ENCODE measurements at places on chromosomes 2 and 18. TPM values are rescaled to one million over a fixed set of nuclear protein-coding genes. Genes with fewer than 3 reads are reported as not detected.

IWS1 gene
- total RNA-seq = 66.2 TPM

ITPRIPL1 gene
- 16.3 TPM for total RNA-seq

CHRNA1 gene
- not detected for total RNA-seq

TUBA3E gene
- 0.13 TPM for total RNA-seq

NYAP2 gene
- not detected for total RNA-seq

FEV gene
- total RNA-seq = not detected

ASB18 gene
- total RNA-seq = not detected

POMC gene
- 1.6 TPM for total RNA-seq

DSG2 gene
- total RNA-seq = 107 TPM

HYCC2 gene
- total RNA-seq = 13.7 TPM

SH3RF3 gene
- 0.46 TPM for total RNA-seq

MYO7B gene
- not detected for total RNA-seq

DUSP2 gene
- total RNA-seq = 13.5 TPM

DNA sequence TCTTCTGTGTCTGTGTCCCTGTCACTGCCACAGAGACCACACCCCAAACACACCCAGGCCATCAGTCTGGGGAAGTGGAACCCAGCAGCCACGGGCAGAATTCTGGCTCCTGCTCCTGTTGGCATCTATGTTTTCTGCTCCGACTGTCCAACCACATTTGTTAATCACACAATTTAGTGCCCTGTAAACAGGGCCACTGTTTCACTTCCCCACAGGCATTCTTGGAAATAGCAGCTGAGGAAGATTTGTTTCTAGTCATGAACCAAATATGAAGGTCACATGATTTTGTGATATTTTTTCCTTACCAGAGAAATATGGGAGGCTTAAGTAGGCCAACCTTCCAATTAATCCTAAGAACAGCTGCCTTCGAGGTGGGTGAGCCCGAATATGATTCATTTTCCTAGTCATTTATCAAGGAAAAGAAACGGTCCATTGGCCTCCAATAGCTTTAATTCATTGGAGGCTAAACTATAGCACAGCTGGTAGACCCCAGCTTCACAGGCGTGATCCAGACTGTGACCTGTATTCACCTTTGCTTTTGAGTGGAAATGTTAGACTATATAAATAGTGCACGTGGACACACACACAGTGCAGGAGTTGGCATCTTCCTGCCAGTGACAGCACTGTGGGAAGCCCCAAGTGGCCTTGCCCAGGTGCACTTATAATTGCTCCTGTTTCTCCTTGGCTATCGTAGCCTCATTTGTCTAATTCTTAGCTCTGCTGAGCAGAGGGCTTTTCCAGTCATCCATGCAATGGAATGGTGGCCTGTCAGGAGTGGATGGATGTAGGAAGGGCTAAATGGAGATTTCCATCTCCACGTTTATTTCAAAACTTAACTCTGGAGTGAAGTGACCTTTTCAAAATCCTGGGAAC lies 267.9 kb downstream of the LPIN1 start:
- H3K27me3 ChIP-seq = no peaks in the 10 kb centered on the region
- no peak overlapping the region for H3K27ac ChIP-seq
- no peak overlapping the region for H3K4me3 ChIP-seq
- H3K4me1 ChIP-seq = no peaks in the 10 kb centered on the region

DNA sequence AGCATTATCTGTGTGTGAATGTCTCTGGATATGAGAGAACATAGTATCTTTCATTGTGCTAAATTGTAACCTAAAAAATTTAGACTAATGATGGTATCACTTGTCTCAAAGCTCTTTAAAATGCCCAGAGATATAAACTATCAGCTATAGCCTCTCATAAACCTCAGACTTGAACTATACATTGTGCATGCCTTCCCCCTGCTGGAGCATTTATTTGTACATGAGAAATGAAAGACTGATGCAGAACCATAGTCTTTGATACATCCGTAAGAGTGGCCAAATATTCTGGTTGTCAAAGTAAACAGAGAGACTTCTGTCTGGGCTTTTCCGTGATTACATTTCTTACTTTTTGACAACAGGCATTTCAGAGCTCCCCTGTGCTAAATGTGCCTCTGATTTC lies 71.9 kb upstream of the CCDC68 start:
- no peak for DNase-seq
- no peak overlapping the region for H3K4me3 ChIP-seq
- H3K4me1 ChIP-seq = no peaks in the 10 kb centered on the region

- DNase-seq = no peak
- no peak overlapping the region for H3K4me3 ChIP-seq
- H3K27me3 ChIP-seq = no peaks in the 10 kb centered on the region
- H3K36me3 ChIP-seq = no peaks in the 10 kb centered on the region
Observed at GRCh38 chr2:78699696-78700095, 325.8 kb upstream of the REG3G start.

DNA sequence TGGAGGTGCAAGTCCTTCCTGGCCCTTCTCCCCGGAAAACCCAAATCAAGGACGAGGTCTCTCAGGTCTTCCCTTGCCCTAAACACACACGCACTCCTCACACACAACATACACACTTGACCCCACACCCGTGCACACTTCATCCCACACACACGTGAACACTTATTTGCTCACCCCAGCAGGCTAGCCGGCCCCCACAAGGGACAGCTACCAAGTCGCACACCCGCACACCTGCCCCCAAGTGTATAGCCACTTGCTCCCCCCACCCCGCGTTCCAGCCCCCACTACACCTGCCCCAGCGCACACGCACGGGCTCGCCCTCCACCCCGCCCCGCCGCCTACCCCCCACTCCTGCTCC lies 359 bp downstream of the TGFBRAP1 start:
- DNase-seq = no peak
- H3K27ac ChIP-seq = no peak overlapping the region
- H3K4me3 ChIP-seq = peak overlapping the region; percentile 89
- H3K36me3 ChIP-seq = peaks cover 3% of the 10 kb centered on the region
- H3K27me3 ChIP-seq = no peaks in the 10 kb centered on the region

GRCh38 chr2:18073601-18074000 lies 195.1 kb downstream of the KCNS3 start:
- no peak overlapping the region for H3K4me3 ChIP-seq
- H3K27me3 ChIP-seq = no peaks in the 10 kb centered on the region
- no peak overlapping the region for H3K27ac ChIP-seq
- no peaks in the 10 kb centered on the region for H3K36me3 ChIP-seq
- DNase-seq = no peak

- DNase-seq = no peak
- no peaks in the 10 kb centered on the region for H3K27me3 ChIP-seq
- no peaks in the 10 kb centered on the region for H3K36me3 ChIP-seq
- no peak overlapping the region for H3K4me3 ChIP-seq
- no peaks in the 10 kb centered on the region for H3K4me1 ChIP-seq
Observed at GRCh38 chr2:8622924-8623465, 58.9 kb upstream of the ID2 start.

DNA sequence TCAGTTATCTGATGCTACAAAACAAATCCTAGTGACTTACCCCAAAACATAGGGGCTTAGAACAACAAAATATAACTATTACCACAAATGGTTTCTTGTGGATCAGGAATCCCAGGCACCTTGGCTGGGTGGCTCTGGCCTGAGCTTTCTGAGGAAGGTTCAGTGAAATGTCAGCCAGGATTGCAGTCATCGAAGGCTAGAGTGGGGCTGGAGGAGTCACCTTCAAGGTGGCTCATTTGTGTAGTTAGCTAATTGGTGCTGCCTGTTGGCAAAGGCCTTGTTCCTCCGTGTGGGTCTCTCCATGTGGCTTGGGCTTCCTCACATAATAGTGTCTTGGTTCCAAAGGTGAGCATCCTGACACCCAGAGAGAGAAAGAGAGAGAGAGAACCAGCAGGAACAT lies 57.4 kb downstream of the COPS8 start:
- no peaks in the 10 kb centered on the region for H3K4me1 ChIP-seq
- H3K27ac ChIP-seq = no peak overlapping the region
- peaks cover 5% of the 10 kb centered on the region for H3K36me3 ChIP-seq
- no peak for DNase-seq
- no peaks in the 10 kb centered on the region for H3K27me3 ChIP-seq

DNA sequence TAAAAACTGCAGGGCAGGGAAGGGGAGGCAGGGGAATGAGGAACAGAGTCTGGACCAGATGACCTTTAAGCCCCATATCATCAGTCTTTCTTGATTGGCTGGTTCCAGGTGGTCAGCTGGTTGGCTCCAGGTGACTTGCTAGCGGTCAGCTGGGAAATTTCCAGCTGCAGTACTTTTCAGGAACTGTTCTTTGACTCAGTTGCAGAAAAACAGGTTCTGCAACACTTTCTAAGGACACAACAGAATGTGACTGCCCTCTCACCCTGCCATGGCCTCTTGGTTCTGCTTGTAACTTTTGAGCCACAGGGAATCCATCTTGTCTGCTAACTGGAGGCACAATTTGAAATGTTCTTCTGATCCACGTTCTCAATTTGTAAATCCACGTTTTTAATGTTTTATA lies 278.3 kb upstream of the LRATD1 start:
- no peak for DNase-seq
- no peaks in the 10 kb centered on the region for H3K36me3 ChIP-seq
- no peaks in the 10 kb centered on the region for H3K4me1 ChIP-seq
- H3K4me3 ChIP-seq = no peak overlapping the region
- no peaks in the 10 kb centered on the region for H3K27me3 ChIP-seq

- H3K27me3 ChIP-seq = no peaks in the 10 kb centered on the region
- no peak overlapping the region for H3K4me3 ChIP-seq
- H3K36me3 ChIP-seq = peaks cover 3% of the 10 kb centered on the region
- H3K27ac ChIP-seq = no peak overlapping the region
- peaks cover 1% of the 10 kb centered on the region for H3K4me1 ChIP-seq
- DNase-seq = peak; percentile 39
Observed at GRCh38 chr2:25700221-25700660, 26.9 kb upstream of the DTNB start.

DNA sequence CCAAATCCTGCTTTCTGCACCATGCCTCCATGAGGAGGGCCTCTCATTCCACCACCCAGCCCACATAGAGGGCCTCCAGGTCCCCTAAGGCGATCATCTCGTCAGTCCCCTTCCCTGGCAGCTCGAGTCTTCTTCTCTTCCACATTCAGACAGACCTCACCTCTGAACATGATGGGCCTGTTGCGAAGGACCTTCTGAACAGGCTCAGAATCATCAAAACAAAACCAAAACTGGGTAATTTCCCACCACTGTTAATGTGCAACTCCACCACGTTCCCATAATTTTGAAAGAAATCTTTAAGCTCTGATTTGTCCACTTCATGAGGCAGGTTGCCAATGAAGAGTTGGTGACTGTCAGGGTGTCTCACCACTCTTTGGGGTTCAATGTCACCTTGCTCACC lies 20.4 kb downstream of the ZRANB3 start:
- H3K27ac ChIP-seq = no peak overlapping the region
- peaks cover 34% of the 10 kb centered on the region for H3K36me3 ChIP-seq
- no peaks in the 10 kb centered on the region for H3K27me3 ChIP-seq
- H3K4me1 ChIP-seq = no peaks in the 10 kb centered on the region
- no peak for DNase-seq

- peaks cover 7% of the 10 kb centered on the region for H3K4me1 ChIP-seq
- H3K36me3 ChIP-seq = peaks cover 10% of the 10 kb centered on the region
- H3K27ac ChIP-seq = no peak overlapping the region
- no peak overlapping the region for H3K4me3 ChIP-seq
Observed at GRCh38 chr2:105072039-105072438, 34.2 kb downstream of the MRPS9 start.

DNA sequence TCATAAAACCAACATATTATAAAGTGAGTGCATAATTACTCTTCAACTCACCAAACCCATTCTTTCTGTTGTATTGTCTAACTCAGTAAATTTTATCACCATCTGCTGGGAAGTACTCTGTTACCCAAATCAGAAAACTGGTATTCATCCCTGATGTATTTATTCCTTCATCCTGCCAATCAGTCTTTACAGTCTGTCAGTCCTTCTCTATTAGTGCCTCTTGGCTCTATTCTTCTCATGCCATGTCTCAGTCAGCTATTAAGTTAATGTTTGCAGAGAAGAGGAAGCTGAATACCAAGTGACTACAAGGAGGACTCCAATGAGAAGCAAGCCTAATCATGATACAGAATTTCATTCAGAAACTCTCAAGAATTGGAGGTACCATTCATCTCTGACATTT lies 631.2 kb downstream of the CPS1 start:
- H3K27me3 ChIP-seq = no peaks in the 10 kb centered on the region
- no peaks in the 10 kb centered on the region for H3K4me1 ChIP-seq
- H3K36me3 ChIP-seq = no peaks in the 10 kb centered on the region
- DNase-seq = no peak
- no peak overlapping the region for H3K27ac ChIP-seq
- no peak overlapping the region for H3K4me3 ChIP-seq

DNA sequence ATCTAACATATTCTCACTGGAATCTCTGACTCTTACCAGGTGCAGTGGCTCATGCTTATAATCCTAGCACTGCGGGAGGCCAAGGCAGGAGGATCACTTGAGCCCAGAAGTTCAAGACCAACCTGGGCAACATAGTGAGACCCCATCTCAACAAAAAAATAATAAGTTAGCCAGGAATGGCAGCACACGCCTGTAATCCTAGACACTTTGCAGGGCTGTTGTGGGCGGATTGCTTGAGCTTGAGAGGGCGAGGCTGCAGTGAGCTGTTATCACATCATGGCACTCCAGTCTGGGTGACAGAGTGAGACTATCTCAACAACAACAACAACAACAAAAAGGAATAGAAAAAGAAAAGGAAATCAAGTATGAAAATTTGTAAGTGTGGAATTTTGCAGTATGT lies 306.5 kb upstream of the CYP26B1 start:
- no peak overlapping the region for H3K27ac ChIP-seq
- no peaks in the 10 kb centered on the region for H3K4me1 ChIP-seq
- no peaks in the 10 kb centered on the region for H3K36me3 ChIP-seq
- no peak overlapping the region for H3K4me3 ChIP-seq
- DNase-seq = no peak

GRCh38 chr2:46845542-46846486 lies 69.8 kb downstream of the MCFD2 start:
- H3K27me3 ChIP-seq = no peaks in the 10 kb centered on the region
- H3K27ac ChIP-seq = no peak overlapping the region
- no peak overlapping the region for H3K4me3 ChIP-seq
- no peaks in the 10 kb centered on the region for H3K4me1 ChIP-seq

- H3K36me3 ChIP-seq = no peaks in the 10 kb centered on the region
- H3K27me3 ChIP-seq = no peaks in the 10 kb centered on the region
- no peak overlapping the region for H3K4me3 ChIP-seq
Observed at GRCh38 chr2:172947461-172948153, 128.0 kb upstream of the MAP3K20 start.

DNA sequence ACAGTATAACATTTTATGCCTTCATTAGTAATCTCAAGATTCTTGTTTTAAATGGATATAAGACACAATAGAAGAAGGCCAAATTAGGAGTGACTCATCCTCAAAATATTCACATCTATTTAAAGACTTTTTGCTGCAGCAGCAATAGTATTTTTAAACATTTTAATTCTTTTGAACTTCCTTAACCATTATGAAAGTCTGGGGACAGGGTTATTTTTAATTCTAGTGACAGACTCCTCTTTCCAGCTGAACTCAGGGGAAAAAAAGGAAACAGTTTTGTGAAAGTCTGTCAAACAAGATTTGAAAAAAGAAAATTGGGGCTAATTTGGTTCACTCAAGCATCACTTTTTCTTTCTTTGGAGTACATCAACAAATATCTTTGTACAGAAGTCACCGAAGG lies 541.8 kb downstream of the NUP35 start:
- no peaks in the 10 kb centered on the region for H3K27me3 ChIP-seq
- H3K4me1 ChIP-seq = no peaks in the 10 kb centered on the region
- H3K36me3 ChIP-seq = no peaks in the 10 kb centered on the region

All from H9 (cell line).